ENCODE measurements at places on chromosomes 5 and 9.

GRCh38 chr5:36739751-36740221, 133.4 kb downstream of the SLC1A3 start:
- peak; percentile 71 for DNase-seq

DNA sequence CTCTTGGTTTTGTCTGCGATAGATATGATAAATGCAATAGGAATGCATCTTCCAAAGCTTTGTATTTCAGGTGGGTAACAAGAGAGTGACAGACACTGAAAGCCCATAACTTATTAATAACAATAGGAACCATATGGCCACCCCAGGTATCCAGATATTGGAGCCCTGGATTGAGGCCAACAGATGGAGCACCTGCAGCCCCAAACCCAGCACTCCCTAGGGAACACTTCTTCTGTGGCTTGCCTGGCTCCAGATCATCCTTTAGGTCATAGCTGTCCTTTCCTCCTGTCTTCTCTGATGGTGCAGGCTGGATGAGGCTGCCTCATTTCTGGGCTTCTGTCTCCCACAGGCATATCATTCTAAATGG, 5.0 kb upstream of the IL3 start:
- DNase-seq, result no peak

GRCh38 chr5:81005708-81006107, 45.5 kb downstream of the RASGRF2 start:
- no peak for DNase-seq

- no peak for DNase-seq
These were observed 19.5 kb downstream of the C5orf52 start for GRCh38 chr5:157690690-157691433.

- DNase-seq, result no peak
These were observed 23.8 kb downstream of the IFNA5 start for GRCh38 chr9:21281275-21281674.

DNA sequence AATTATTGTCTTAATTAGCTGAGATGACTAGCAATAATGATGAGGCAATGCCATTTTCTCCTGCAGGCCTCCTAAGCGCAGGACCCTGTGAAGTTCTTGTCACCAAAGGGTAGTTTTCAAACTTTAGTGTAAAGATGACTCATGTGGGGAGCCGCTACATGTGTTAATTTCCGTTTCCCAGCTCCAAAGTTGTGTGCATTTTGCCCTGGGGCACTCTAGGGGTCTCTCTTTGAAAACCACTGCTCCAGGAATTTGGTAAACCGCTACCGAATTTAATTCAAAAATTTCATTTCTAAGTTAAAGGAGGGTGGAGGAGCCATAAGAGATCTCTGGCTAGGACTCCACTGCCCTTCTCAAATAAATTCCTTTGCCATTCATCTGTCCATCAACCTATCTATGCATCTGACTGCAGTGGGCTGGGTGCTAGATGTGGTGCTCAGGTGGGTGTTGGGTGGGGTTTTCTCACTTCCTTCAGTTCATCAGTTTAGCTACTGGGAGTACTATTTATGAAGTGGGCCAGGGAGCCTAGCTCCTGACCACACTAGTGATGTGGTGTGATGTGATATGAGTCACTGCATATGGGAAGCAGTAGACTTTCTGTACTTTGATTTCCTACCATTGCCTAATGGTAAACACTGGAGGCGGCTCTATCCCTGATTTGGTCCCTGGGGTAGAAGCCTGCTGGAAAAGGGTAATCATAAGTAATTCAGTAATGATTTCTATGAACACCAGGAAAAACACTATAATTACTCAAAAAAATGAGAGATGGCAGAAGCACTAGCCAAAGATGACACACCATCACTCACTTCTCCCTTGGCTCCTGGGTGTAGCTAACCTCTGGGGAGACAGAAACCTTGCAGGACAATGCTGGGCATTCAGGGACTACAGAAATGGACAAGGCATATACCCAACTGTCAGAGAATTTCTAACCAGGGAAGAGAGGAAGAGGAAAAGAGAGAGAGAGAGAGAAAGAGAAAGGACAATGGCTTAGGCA, 4.0 kb upstream of the ZSWIM6 start:
- DNase-seq, result peak; percentile 45

GRCh38 chr5:93990504-93991070, 249.2 kb upstream of the POU5F2 start:
- DNase-seq, result no peak

Measured in HuH-7 (cell line).